Fibroblast of lung (primary cell): ENCODE measurements at places on chromosomes 5 and 9. TPM values are rescaled to one million over a fixed set of nuclear protein-coding genes. Genes with fewer than 3 reads are reported as not detected.

GRCh38 chr9:81759680-81760215 is 70.4 kb upstream of the TLE1 start:
- DNase-seq: peak; percentile 97

DNA sequence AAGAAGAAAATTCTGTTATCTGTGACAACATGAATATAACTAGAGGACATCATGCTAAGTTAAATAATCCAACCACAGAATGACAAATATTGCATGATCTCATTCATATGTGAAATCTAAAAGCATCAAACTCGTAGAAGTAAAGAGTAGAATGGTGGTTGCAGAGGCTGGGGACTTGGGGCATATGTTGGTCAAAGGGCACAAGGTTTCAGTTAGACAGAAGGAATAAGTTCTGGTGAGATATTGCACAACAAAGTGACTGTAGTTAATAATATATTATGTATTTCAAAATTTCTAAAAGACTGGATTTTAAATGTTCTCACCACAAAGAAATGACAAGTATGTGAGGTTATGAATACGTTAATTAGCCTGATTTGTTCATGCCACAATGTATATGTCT is 24.8 kb downstream of the GRIA1 start:
- DNase-seq: peak; percentile 93

GRCh38 chr5:67004730-67005350 is 191.8 kb downstream of the CD180 start:
- DNase-seq: no peak

DNA sequence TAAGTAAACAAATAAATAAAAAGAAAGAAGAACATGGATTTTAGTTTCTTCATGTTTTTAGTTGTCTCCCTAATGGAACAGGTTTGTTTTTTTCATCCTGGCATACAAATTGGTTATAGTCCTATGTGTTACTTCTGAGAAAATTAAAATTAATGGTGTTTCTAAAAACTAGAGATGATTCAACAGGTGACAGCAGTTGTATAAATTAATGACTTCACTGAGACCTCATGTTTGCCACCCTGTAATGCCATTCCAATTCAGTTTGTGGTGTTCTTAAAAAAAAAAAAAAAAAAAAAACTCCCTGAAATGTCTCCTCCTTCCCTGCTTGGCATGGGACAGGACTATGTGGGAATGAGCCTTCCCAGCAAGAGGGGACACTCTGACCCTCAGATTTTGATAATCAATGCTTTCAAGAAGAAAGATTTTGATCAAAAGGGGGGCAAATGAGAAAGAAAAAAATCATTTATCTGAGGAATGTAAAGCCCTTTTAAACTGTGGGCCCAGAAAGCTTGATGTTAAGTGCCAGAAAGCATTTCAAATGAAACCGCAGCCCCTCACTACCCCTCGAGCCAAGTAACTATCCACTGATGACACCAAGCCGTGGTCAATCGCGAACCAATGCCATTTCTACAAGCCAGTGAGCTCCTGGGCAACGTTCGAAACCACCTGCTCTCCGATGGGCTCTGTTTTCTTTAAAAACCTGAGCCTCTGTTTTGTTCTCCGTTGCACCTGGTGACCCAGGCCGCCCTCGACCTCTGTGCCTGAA is 941 bp downstream of the EXD3 start:
- no peak for DNase-seq

DNA sequence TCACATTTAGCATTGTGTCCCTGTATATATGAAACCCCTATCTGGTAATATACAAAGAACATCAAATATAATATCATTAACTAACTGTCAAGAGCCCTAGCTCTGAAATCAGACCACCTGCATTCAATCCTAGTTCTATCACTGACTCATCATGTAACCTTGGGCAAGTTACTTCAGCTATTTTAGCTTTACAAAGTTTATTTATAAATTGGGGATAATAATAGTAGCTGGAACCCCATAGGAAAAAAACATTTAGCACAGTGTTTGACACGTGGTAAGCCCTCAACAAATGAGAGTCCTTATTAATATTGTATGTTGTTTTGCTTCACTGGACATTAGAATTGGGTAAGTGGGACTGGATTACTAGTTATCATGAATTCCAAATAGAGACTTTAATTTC is 157.5 kb downstream of the EBF1 start:
- peak; percentile 2 for DNase-seq

DNA sequence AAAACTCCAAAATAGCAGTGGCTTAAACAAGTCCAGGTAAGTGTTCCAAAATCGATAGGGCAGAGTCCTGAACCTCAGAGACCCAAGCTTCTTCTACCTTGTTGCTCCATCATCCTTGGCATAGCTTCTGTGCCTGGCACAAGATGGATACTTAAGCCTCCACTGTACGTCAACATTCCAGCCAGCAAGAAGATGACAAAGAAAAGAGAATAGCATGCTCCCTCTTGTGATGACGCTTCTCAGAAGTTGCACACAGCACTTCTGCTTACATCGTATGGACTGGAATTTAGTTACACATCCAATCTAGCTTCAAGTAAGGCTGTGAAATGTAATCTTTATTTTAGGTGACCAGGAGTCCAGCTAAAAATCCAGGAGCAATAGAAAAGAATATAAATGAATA is 227.4 kb downstream of the ESM1 start:
- peak; percentile 72 for DNase-seq

DNA sequence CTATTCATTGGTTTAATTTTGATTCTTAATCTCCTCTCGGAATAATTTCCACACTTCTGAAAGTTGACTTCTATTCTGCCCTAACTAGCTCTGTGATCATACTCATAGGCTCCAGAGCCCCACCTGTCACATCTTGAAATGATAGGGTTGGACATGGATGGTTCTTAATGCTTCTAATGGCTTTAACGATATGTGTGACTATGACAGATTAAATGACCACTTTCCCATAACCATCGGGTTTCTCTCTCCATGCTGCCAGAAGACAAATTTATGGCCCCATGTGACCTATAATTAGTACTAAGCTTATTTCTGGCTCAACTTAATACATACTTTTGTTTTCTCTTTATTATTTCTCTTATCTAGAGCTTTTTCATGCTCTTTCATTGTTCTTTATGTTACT is 251.1 kb upstream of the TUT7 start:
- no peak for DNase-seq

GRCh38 chr5:142506046-142506445 is 179.8 kb downstream of the FGF1 start:
- peak; percentile 78 for DNase-seq

GRCh38 chr5:176822793-176823481 is 12.6 kb downstream of the UNC5A start:
- DNase-seq: no peak

- peak; percentile 64 for DNase-seq
Observed at GRCh38 chr9:113589890-113590289, 126.4 kb downstream of the RGS3 start.

- no peak for DNase-seq
Observed at GRCh38 chr9:135991771-135992170, 30.6 kb upstream of the UBAC1 start.

GRCh38 chr9:113370806-113371325 is 5.9 kb downstream of the HDHD3 start:
- no peak for DNase-seq

- DNase-seq: no peak
Observed at GRCh38 chr5:153704110-153704509, 213.6 kb downstream of the GRIA1 start.

DNA sequence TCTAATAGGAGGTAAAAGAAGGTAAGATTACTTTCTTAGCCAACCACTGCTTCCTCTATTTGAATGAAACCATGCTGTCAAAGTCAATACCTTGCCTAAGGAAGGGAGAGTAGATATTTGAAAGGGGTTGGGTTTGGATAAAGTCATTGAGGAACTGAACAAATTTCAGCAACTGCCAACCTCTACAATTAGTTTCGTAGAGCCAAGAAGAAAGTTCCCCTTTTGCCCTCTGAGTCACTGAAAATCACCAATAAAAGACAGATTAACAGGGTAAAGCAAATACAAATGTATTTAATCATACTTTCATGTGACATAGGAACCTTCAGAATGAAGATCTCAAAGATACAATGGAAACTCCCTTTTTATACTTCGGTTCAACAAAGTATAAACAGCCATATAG is 615.7 kb downstream of the GABRG2 start:
- DNase-seq: no peak

DNA sequence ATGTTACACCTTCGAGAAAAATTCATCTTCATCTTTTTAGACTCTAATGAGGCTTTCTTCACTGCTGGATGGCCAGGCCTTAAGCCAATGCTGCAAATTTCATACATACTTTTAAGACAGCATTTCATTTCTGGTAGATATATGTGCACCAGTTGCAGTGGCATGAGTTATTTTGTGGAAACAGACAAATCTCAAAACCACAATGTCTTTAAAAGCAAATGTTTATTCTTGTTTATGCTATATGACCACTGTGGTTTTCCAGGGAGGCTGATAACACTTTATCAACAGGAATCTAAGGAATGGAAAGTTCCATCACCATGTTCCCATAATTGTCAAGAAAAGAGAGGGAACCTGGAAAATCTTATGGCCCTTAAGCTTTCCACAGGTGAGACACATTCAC is 27.7 kb downstream of the CDH9 start:
- DNase-seq: peak; percentile 24

DNA sequence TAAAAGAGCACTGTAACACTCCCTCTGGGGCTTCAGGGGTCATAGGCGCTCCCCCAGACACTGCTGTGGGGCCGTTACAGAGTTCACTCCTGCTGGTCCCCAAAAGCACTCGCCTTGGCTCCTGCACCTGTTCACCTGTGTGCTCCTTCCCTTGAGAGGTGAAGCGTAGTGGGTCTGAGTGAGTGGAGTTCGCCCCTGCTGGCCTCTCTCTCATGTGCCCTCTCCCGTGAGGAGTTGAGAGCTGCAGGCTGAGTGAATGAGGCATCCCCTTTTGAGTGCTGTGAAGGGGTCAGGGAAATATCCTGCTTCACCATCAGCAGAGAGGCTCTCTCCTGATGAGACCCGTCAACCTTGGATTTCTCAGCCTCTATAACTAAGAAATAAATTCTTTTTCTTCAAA is 134.6 kb upstream of the TUT7 start:
- DNase-seq: no peak

DNA sequence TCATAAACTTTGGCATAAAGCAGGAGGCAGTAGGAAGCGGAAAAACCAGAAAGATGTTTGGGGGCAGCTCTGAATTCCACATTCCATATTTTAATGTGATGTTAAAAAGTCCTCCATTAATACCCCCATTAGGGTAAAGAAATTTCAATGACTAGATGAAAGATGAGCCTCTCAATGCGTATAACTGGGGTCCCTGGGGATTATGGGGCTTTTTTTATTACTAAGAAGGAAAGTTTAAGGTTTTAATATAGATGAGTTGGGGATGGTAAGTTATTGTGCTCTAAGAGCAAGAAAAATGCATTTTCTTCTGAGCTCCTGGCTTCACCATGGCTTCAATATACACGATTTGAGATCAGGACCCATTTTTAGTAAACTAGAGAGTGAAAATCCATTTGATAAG is 321.9 kb downstream of the CDK5RAP2 start:
- no peak for DNase-seq

- DNase-seq: no peak
Observed at GRCh38 chr9:110291921-110292557, 35.7 kb upstream of the TXN start.

DNA sequence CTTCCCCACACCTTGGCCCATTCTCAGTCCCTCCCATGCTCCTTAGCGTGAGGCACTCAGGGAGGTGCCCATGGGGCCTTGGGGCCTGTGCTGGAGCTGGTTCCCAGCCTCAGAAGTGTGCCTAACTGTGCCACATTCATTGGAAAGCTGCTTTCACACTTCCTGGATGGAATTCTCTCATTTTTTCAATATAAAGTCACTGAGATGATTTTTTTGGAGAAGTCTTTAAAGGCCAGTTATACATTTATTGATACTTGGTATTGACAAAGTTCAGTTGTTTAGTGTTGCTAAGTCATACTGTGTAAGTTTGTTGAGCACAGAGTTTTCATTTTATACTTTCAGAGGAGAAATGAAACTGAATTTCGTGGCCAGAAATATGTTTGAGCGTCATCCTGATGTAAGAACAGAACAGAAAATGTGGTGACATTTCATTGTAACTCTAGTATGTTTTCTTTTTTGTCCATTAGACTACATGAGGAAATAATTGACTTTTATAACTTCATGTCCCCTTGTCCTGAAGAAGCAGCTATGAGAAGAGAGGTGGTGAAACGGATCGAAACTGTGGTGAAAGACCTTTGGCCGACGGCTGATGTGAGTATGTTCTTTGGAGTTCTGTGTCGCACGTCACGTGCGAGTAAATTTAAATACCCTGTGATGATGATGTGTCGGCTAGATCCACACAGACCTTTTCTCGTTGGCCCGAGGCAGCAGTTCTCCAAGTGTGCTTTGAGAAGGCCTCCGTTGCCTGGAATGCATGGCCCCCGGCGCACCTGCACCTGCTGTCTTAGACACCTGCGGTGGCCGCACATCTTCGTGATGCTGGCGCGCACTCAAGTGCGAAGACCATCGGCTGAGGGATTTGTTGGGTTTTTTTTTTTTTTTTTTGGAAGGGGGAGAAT is 24.1 kb downstream of the TENT4A start:
- DNase-seq: no peak

GRCh38 chr5:10743526-10743925 is 17.5 kb downstream of the DAP start:
- DNase-seq: no peak

GRCh38 chr9:81344366-81344765 is 345.0 kb downstream of the TLE1 start:
- no peak for DNase-seq

GRCh38 chr5:135276151-135276550 is 122.9 kb downstream of the MACROH2A1 start:
- DNase-seq: no peak

GRCh38 chr9:16753256-16753655 is 117.2 kb downstream of the BNC2 start:
- DNase-seq: no peak

- no peak for DNase-seq
Observed at GRCh38 chr9:137690930-137691645, 72.3 kb downstream of the EHMT1 start.

DNA sequence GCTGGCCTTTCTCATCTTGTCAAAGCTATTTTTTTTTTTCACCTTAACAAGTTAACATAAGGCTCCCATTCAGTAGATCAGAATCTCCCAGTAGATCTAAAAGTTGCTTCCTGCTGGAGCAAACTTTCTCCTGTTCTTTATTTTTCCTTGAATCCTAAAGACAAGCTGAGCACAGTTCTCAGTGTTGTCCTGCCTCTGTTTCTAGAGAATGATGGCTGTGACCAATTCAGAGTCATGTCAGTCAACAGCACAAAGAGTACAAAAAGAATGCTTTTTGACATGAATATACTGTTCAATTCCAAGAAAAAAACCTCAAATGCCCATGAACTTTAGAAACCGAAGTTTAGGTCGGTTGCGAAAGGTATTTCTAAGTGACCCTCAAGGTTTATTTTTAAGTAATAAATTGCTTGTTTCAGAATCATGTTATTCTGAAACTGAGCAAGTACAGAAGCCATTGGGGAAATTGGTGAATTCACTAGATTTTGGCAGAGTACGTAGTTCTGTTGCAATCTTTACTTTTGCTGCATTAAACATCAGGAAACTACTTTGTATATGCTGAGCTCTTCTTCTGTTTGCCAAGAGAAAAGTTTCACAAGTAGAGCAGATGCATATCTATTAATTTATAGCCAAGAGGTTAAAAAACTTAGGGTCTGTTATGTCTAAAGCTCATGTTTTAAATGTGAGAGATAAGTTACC is 161.7 kb upstream of the RPS23 start:
- peak; percentile 93 for DNase-seq

The SLC36A3 gene
- total RNA-seq: not detected in 2 replicates

The MAMDC2 gene
- total RNA-seq: 5.4 and 23.0 TPM in 2 replicates

The PTGR1 gene
- 74.2 and 126 TPM in 2 replicates for total RNA-seq

The MYOZ3 gene
- total RNA-seq: 0.33 and 0.77 TPM in 2 replicates

The FOXD4L4 gene
- 0.26 TPM in 1 of 2 replicates, not detected in the other for total RNA-seq

The ARID3C gene
- under 0.01 and 0.17 TPM in 2 replicates for total RNA-seq

The GABRA1 gene
- total RNA-seq: not detected in 2 replicates

The NIPSNAP3A gene
- total RNA-seq: 16.7 and 32.5 TPM in 2 replicates

The CDC20B gene
- under 0.01 TPM in 1 of 2 replicates, not detected in the other for total RNA-seq

The MTX3 gene
- 14.1 and 18.0 TPM in 2 replicates for total RNA-seq
